NCI-H1048 (cell line): ENCODE measurements at places on chromosomes 13 and 19.

GRCh38 chr13:75339635-75340374 is 142.2 kb downstream of the TBC1D4 start:
- no peak for DNase-seq

DNA sequence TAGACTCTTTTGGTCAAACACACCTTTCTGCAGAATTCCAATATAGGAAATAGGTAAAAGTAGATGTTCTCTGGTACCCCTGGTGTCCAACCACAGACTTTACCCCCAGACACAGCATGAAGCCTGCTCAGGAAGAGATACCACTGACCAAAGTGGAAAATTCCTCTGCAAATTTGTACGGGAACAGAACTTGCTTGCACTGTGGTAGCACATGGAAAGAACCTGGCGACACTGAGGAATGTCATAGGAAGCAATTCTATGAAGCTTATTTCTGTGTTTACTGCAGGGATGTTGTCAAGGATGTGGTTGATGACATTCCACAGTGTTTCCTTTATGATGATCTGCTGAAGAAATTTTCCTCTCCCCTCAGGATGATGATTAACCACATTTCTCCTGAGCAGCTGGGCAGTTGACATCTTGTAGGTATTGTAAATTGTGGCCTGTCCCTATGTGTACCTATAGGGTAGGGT is 48.9 kb upstream of the TNFSF11 start:
- DNase-seq, result no peak

DNA sequence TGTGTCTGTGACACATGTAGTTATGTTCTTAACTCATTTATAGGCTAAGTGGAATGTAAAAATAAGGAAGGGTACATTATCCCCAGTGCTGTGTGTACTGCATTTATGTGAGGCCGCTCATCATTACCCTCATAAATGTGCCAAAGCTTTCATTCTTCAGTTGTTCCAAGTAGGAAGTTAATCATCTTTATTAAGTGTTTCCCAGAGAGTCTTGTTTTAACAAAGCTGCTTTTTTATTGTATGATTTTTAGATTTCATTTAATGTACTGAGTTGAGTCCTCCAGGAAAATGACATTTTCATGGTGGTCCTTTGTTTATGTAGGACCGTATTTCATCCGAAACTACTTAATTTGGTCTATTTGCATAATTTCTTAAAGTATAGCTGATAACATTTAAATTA is 379.8 kb downstream of the DLEU7 start:
- DNase-seq, result no peak

DNA sequence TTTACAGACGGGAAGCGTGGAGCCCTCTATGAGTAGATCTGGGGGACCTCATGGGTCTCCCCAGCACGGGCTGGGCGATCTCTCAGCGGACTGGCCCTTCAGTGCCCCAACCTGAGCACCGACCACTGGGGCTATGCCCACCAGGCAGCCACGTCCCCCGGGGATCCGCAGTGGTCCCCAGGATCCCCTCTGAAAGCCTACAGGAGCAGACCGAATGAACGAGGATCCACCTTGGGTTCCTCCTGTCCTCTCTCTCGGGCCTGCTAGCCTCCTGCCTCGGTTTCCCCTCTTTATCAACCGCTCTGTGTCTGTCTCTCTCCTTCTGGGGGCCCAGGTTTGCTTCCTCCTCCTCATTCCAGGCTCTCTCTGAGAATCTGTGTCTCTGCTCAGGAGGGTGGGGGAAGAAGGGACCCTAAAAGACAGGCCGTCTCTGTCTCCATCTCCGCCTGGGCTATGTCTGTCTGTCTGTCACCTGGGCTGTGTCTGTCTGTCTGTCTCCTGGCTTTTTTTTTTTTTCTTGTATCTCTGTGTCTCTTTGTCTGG is 2.0 kb upstream of the MEIS3 start:
- DNase-seq, result no peak

DNA sequence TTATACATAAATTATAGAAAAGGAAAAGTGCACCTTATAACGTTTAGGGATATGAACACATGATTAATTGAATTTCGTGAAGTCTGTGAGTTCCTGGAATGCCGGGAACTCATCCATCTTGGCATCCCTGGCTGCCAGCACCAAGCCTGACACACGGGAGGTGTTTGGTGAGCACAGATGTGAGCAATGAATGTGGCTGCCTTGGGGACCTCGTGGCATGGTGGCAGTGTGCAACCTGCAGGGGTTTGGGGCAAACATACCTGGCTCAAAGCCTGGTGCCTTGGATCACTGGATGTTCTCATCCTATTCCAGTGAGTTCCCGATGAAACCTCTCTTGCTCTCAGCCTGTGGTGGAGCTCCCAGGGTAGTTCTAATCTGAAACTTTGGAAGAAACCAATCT is 10.4 kb upstream of the MAP2K2 start:
- DNase-seq, result no peak

- no peak for DNase-seq
Measured at GRCh38 chr13:71285700-71286099, 581.3 kb downstream of the DACH1 start.

GRCh38 chr19:14059093-14059480 is 2.8 kb downstream of the PALM3 start:
- no peak for DNase-seq

DNA sequence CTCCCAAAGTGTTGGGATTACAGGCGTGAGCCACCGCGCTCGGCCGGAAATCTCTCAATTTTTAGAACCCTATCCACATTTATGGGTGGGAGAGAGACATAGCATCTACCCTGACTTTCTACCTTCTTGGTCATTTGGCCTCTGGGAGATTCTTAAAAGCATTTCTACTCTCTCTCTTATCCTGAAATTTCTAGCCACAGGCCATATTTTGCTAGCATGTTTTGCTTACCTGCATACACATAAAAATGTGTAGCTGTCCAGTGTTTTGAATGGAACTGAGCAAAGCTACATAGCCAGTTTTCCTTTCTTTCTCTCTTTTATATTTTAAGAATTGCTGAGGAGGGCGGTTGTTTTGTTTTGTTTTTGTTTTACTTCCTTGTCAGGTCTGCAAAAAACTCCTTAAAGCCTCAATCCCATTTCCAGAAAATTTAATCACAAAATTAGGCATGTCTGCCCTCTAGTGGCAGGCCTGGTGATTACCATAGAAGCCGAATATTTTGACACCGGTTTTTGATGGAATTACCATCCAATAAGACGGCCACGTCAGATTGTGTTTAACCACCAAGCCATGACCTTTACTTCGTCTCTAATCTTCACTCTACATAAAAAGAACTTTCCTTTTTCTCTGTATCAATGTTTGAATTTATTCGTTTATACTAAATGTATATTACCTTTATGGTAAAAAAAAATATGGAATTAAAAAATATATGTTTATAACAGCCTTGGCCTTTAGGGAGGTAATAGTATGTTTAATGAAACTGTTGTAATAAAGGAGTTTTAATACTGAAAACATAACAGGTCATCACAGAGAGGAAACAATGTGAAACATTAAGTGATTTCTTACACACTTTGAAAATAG is 34.4 kb upstream of the OXGR1 start:
- DNase-seq, result no peak

DNA sequence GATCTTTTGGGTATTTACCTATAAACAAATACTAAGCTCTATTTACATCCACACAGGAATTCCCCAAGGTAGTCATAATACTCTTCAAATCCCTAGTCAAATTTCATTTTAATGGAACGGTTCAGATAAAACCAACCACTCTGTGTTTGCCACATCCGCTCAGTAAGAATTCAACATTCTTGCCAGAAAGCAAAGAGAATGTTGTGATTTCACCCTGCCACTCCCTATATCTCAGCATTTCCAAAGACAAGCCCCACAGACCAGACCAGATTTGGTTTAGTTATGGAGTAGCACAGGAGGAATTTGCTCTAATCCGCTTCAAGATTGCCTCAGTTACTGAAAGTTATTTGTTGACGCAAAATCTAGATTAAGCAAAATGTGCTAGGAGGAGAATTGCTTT is 105.6 kb upstream of the SERP2 start:
- no peak for DNase-seq

DNA sequence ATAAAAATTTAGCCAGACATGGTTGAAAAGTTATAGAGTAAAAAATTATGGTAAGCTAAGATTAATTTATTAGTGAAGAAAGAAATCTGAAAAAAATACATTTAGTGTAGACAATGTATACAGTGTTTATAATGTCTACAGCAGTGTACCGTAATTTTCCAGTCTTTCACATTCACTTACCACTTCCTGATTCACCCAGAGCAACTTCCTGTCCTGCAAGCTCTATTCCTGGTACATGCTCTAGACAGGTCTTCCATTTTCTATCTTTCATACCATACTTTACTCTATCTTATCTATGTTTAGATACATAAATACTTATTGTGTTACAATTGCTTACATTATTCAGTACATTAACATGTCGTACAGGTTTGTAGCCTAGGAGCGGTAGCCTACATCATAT is 1387.8 kb upstream of the ATXN8OS start:
- no peak for DNase-seq

DNA sequence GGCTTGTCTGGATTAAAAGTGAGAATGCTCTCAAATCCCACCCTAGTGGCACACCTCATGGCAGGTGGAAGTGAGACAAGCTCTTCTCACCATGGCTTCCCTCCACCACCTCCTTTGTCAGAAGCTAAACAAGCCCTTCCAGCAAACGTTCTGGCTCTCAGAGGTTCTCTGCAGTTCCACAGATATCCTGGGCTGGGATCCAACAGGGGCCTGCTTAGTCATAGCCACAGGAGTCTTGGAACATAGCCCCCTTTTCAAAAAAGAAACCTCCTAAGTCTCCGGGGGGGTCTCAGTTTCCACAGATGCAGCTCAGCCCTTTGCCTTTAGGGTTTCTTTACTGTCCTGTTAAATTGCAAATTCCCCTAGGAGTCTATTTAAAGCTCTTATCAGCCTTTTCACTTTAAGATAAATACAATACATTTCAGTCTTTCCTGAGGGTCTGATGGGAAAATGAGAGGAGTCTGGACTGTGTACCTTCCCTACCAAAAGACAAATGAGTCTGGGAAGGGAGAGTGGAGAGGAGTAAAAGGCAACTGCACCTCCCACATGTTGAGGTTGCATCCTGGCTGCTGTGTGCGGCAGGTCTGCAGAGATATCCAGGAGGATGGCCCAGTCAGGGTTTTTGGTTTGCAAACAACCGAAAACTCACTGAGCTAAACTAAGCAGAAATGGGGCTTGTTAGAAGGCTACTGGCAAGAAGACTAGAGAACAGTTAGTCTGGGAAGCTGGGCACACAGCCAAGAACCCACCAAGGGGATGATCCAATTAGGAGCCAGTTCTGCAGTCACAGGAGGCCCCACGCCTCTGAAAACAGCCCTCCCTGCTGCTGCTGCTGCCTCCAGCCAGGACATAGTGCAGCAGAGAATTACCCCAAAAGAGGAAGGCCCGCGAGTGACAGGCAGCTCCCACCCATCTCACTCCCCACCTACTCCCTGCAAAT is 41.4 kb upstream of the SERP2 start:
- DNase-seq, result no peak

DNA sequence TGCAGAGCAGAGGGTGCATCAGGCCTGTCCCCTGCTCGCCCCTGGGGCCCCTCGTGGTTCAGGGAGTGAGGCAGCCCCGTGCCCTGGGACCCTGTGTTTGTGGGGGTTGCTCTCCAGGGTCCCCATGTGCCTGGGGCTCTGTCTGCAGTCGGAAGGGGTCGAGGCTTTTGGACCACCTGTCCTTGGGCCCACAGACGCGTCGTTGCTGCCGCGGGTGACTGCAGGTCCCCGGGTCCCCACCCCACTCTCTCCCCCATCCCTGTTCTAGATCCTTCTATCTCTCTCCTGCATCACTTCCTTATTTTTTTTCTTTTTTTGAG is 1.9 kb downstream of the PCSK4 start:
- no peak for DNase-seq

GRCh38 chr19:41708481-41708880 is at the start of gene CEACAM5:
Gene CEACAM5, plus strand, starts transcription at chr19:41708626. Its CDS starts 106 bp downstream, at chr19:41708732.
- DNase-seq, result no peak

- no peak for DNase-seq
Measured at GRCh38 chr13:21895779-21896178, 224.9 kb downstream of the FGF9 start.

DNA sequence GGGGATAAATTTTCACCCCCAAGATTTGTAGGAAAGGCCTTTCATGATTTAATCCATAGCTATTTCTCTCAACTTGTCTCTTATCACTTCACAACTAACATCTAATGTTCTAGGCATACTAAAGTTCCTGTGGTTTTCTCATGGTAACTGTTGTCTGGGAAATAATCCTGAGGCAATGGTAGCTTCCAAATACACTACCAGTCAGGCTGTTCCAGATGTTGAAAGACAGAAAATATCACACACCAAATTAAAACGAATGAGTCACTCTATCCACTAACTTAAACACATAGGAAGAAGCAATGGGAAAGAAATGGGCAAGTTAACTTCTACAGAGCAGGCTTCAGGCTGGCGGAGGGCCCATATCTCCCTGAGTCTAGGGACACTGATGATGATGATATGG is 77.7 kb upstream of the MYO16 start:
- DNase-seq, result no peak

GRCh38 chr19:42261763-42262162 is 6.8 kb upstream of the ERF start:
- DNase-seq, result no peak

DNA sequence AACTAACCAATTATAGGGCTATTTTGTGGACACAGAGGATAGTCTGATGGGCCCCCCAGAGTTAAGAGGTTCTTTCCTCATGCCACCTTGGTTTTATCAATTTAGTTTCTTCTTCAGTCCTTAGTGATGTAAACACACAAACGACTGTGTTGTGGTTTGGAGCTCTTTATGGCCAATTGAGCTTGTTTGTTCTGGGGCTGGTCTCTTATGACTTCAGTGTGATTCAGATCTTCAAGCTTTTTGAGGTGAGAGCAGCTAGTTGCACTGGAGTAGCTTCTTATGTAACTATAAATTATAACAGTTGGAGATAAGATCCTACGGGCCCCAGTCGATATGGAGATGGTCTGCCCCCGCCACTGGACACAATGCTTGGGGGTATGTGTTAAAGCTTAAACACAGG is 22.0 kb upstream of the GJB6 start:
- no peak for DNase-seq

- no peak for DNase-seq
Measured at GRCh38 chr19:44807652-44808462, 1.0 kb upstream of the BCAM start.

GRCh38 chr19:38635483-38636399 is 11.7 kb upstream of the ACTN4 start:
- DNase-seq, result no peak

DNA sequence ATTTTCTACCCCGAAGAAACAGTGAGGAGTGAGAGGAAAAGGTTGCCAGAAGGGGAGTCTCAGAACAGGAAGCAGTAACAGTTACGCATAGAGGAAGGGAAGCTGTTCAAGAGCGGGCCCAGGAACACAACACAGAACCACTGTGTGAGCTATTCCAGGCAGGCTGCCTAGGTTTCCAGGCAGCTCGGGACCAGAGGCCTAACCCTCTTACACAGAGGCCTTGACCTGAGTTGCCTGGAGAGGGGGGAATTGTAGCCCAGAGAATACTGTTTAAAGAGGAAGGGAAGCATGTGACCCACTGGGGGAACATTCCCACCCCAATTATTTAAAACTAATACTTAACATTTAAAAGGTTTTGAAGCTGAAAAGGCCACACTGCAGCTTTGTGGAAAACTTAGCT is 93.3 kb upstream of the ZNF98 start:
- no peak for DNase-seq

GRCh38 chr19:16229322-16229641 is 31.6 kb downstream of the AP1M1 start:
- DNase-seq, result no peak

- no peak for DNase-seq
Measured at GRCh38 chr19:3669947-3670795, 30.1 kb downstream of the PIP5K1C start.

- DNase-seq, result no peak
Measured at GRCh38 chr19:45995715-45996385, 583 bp downstream of the CCDC61 start.

GRCh38 chr19:18650468-18651041 is 13.7 kb downstream of the KLHL26 start:
- DNase-seq, result no peak
